ENCODE measurements at places on chromosomes 16 and 17.

GRCh38 chr17:51214920-51215319, 44.9 kb downstream of the MBTD1 start:
- no peak for DNase-seq

- DNase-seq: peak; percentile 80
These were observed 490.5 kb upstream of the ERCC4 start for GRCh38 chr16:13429416-13429815.

- no peak for DNase-seq
These were observed 4.7 kb upstream of the TEKT3 start for GRCh38 chr17:15346066-15346595.

DNA sequence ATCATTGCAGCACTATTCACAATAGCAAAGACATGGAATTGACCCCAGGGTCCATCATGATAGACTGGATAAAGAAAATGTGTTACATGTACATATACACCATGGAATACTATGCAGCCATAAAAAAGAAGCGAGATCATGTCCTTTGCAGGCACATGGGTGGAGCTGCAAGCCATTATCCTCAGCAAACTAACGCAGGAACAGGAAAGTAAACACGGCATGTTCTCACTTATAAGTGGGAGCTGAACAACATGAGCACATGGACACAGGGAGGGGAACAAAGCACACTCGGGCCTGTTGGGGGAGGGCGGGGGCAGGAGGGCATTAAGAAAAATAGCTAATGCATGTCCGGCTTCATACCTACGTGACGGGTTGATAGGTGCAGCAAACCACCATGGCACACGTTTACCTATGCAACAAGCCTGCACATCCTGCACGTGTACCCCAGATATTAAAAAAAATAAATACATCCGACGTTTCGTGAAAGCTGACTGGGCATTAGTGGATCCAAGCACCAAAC, 28.9 kb downstream of the ZNF778 start:
- no peak for DNase-seq

- peak; percentile 33 for DNase-seq
These were observed 1.6 kb downstream of the PYCARD start for GRCh38 chr16:31200821-31201568.

- DNase-seq: peak; percentile 53
These were observed 74.7 kb upstream of the CIBAR2 start for GRCh38 chr16:85187002-85187401.

DNA sequence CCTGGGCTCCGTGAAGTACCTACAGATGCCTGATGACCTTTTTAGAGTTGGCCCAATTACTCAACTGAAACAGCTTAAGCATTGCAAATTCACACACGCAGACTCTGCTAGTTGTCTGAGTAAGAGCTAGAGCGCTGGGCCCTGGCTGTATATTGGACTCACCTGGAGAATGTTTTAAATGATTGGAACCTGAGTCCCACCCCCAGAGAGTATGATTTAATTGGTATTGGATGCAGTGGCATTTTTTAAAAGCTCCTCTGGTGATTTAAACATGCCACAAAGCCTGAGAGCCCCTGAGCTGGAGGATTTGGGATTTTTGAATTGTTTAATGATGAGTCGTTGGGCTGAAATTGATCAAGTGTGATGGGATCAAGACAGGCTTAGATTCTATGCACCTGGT, 143.9 kb upstream of the SDK2 start:
- no peak for DNase-seq

DNA sequence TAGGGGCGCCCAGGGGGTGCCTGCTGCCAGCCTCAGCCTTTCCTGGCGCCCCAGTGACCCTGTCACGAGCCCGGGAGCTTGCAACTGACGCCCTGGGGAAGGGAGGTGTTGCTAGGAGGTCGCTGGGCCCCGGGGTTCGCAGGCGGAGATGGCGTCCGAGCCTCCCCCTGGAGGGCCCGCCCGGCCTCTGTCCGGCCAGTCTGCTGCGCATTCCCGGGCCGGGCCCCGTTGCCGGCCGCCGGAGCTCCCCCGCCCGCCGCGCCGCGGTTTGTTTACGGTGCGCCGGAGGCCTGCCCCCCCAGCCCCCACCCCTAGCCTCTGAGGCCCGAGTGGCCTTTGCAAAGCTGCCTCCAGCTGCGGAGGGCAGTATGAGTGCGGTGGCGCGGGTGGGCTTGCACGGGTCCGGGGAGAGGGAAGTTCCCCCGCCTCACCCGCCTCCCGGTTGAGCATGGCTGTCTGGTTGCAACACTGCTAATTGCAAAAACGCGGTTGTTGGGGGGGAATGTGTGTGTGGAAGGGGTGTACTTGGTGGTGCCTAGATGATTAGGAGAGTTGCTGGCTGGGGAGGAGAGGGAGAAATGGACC, 514 bp downstream of the THRA start:
- no peak for DNase-seq

DNA sequence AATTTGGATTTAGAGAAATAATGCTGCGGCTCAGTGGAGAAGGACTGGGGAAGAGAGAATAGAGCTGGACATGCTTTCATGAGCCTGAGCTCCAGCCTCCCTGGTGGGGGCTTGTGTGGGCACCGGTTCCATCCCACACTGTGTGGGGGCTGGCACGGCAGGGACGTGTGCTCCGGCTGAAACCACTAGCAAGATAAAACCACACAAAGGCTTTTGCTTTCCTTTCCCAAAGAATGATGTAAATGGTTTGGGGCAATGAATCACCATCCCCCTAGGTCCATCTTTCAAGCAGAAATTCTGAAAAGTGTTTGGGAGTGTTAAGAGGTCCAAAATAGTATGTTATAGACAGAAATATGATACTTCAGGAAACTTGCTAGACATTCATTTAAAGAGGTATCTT, 77.0 kb downstream of the CDH11 start:
- peak; percentile 92 for DNase-seq

- peak; percentile 79 for DNase-seq
These were observed at the start of gene RNF43 for GRCh38 chr17:58417300-58418092. RNF43 (minus strand) TSS chr17:58417534; CDS start chr17:58415577, 1,957 bp downstream.

DNA sequence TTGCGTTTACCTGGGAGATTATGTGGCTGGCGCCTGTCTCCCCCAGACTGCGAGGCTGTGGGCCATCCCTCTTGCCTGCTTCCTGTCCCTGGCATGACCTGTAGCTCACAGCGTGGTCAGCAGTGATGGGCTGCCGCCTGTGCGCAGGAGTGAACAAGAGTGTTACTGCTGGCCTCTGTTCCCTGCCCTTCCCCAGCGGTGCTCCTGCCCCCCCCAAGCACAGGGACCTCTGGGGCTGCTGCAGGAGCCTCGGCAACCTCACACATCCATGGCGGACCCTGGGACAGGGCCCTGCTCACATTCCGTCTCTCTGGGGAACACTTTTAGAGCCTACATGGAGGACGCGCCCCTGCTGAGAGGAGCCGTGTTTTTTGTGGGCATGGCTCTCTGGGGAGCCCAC, 10.6 kb downstream of the TSC2 start:
- no peak for DNase-seq

DNA sequence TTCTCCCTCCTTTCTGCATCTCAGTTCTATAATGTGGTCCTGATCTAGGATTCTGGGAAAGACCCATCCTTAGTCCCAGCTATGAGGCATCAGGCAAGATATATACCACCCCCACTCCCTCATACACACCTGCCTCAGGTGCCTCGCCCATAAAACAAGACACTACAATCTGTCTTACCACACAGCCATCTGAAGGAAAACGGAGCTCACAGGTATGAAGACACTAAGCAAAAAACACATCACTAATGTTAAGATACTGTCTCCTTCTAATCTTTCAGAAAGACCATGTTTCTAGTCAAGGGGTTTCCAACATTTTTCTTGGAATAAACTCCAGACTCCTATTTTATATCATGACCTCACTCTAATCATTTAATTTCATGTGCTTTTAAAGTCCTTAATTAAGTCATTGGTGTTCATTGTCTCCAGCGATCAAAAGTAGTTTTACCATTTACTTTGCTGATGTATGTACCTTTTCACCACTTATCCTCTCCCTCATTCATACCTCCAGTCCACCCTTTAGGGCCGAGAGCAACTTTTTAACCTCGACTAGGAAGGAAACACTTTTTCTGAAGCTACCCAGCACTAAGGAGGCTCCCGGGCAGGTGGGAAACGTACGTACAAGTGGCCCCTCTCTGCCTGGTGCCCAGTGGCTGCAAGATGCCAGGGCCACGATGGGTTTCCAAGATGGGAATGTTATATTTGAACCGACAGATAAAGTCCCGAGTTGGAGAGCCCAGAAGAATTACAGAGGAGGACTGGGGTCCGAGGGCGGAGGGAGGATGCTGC, 979 bp downstream of the MAP3K14 start:
- no peak for DNase-seq

- no peak for DNase-seq
These were observed 225.1 kb downstream of the IRX3 start for GRCh38 chr16:54061454-54061853.

DNA sequence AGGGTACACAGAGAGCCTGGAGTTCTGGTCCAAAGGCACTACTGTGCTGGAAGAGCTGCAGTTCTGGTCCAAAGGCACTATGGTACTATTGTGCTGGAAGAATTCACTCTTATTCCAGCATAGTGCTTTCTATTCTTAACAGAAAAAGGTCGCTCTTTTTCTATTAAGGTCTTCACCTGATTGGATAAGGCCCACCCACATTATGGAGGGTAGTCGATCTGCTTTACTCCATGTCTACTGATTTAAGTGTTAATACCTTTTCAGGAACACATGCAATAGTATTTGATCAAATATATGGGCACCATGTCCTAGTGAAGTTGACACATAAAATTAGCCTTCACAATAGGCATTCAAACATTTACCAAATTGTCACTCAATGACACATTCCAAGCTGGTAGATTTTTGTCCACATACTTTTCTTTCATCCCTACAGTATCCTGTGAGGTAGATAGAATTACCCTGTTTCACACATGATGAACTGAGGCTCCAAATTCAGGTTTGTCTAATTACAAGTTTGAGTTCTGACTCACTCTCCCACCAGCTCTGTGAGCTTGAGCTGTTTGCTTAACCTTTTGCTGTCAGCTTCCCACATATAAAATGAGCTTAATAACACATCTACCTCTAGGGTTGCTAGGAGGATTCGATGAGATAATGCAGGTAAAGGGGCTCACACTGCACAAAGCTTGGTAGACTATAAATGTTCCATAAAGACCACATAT, 129.9 kb downstream of the AIPL1 start:
- DNase-seq: no peak

DNA sequence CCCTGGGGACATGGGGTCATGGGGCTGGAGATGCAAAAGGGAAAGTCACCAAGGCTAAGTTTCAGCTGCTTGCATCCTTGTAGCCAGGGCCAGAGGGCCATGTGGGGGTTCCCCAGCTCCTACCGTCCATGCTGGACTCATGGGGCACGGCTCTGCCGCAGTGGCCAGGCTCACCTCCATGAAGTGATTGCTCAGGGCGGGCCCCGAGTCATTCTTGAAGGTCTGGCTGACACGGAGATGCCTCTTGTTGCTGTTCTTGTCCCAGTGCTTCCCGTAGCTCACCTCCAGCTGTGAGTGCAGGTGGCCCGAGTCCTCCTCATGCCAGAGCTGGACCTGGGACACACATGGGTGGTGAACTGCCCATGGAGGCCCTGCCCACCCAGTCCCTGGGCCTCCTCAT, 114.5 kb downstream of the RMI2 start:
- no peak for DNase-seq

DNA sequence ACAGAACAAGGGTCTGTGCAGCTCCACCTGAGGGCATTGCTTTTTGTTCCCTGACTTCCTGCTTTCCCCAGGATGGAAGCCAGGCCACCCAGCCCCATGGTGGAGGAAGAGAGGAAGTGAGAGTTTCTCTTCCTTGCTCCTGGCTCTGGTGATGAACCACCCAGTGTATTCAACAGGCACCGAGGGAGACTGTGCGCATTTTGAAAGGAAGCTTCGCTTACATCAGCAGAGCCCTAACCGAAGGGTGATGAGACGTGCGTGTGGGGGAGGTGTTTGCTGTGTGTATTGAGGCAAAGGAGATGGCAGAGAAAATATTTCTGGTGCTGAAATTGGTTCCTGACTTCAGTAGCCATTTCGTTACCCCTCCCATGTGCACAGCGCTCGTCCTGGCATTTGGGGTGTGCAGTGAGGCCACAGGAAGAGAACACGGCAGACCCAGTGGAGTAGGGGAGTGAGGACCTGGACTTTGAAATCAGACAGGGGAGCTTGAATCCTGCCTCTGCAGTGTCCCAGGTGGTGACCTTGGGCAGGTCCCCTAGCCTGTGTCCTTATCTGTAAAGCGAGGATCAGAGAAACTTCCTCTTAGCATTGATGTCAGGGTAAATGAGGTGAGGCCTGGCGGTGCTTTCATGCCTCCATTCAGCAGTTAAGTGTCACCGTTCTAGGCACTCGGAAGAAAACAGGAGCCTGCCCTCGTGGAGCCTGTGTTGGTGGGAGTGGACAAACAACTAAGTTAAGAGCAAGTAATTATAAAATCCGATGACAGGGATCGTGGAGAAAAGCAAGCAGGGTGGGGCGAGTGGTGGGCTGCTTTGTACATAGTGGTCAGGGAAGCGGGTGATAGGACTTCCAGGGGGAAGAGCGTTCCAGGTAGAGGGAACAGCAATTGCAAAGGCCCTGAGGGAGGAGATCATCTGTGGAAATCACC, 7.4 kb downstream of the CMIP start:
- no peak for DNase-seq

DNA sequence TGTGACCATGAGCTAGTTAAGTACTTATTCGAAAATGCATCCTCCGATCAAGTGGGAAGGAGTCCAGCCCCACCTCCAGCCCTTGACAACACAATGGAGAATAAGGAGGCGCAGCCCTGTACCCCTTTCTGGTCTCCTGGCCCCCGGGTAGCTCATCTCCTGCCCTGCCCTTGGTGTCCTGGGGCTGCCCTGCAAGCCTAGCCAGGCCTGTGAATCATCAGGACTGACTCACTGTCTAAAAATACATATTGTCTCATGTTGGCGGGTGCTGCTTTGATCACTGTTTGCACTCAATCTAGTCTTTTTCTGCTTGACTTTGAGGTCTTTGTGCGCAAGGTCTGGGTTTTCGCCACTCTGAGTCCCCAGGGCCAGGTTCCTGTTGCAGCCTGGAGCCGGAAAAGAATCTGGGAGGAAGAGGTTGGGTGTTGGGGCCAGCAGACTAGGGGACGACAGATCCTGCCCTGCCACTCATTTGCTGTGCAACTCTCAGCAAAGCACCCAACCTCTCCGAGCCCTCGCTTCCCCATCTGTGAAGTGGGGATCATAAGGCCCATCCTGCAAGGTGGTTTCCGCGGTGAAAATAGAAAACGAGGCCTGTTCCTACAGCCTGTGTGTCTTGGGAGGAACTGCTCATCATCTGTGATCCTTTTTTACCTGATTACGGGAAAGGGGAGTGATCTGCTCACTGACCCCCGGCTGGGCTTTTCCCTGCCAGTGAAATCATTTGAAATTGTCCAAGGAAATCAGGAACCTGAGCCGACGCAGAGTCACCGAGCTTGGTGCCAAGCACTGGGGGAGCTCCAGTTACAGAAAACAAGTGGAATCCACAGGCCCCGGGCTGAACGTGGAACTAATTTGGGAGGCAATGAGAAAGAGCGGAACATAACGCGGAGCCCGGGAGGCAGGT, 230.4 kb downstream of the PARN start:
- peak; percentile 88 for DNase-seq

Data from fibroblast of skin of back (primary cell).